ENCODE measurements at places on chromosomes 16 and 17.

DNA sequence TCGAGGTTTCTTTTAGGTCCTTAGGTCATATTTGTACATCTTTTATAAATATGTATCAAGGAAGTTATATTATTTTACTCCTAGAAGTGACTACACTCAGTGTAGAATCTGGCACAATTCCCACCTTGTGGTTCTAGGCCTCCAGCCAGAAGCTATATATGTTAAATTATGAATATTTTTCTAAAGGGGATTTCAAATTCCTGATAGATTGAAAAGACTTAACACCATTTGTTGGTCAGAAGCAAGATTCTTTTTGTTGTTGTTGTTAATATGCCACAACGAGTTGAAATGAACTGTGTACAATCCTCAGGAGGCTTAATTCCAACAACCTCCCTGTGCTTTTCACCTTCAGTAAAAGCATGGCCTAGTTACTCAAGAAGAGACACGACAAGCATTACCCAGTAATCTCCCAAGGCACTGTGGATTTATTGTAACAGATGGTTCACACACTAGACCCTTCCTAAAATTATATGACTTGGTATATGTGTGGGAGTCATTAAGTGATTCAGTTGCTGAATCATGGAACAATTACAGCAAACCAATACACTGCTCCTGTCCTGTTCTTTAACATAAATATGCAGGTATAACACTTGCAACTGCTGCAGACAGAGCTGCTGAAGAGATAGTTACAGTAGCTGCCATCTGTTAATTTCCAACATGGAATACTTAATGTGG, 964.4 kb upstream of the GOT2 start:
- no peak for DNase-seq

DNA sequence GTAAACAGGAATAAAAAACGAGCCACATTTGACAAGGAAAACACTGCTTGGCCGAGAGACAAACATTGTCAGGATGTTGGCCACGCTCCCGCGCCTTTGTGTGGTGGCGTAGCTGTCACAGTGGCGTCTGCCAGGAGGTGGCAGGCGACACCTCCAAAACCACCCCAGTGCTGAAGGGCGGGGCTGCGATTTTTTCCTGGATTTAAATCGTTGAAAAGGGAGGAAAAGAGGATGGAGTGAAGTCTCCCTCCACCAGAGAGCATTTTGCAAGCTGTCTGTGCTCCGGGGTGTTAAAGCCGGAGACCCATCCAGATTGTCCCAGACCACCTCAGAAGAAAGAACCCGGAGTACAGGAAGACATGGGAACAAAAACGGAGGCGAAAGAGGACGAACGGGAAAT, 12.7 kb downstream of the MRM3 start:
- peak; percentile 93 for DNase-seq

GRCh38 chr16:14105760-14106375, 34.7 kb downstream of the MRTFB start:
- no peak for DNase-seq

DNA sequence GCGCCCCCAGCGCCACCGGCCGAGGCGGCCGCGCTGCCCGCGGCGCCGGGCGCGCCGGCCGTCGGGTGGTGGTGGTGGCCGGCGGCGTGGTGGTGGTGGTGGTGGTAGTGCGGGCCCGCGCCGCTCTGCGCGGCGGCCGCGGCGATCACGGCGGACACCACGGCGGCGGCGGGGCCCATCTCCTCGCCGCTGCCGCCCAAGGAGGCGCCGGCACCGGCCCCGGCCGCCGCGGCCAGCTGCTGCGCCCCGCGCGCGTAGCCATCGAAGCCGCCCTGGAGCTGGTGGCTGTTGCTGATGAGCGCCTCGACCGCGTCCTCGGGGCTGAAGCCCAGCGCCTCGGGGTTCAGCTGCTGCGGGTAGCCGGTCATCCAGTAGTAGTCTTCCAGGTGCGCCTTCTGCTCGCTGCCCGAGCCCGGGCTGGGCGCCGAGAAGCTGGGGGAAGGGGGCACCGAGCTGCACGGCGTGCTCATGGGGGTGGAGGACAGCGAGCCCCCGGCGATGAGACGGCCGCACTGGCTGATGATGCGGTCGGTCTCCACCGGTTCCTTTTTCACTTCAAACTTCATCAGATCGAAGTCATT, 1.2 kb downstream of the MAF start:
- DNase-seq, result peak; percentile 31

GRCh38 chr17:44547625-44548267, 9.5 kb upstream of the FZD2 start:
- no peak for DNase-seq

GRCh38 chr17:31398381-31399311, 7.2 kb downstream of the RAB11FIP4 start:
- DNase-seq, result peak; percentile 7

DNA sequence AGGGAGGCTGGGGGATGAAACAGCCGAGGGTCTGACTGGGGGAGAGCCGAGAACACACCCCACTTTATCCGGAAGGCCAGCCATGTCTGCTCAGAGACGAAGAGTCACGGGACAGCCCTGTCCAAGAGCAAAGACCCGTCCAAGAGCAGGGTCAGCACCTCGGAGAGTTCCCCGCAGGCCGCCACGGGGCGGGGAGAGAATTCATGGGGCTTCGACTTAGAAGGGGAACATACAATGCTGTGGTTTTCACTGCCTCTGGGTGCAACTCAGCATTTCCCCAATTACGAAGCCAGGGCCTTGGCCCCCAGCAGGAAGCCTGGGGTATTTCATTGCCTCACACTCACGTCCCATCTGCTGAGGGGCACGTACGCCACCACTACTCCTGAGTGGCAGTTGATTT, 59.3 kb downstream of the JPH3 start:
- DNase-seq, result peak; percentile 87

- peak; percentile 49 for DNase-seq
These were observed 212.2 kb upstream of the FOXF1 start for GRCh38 chr16:86297866-86298757.

DNA sequence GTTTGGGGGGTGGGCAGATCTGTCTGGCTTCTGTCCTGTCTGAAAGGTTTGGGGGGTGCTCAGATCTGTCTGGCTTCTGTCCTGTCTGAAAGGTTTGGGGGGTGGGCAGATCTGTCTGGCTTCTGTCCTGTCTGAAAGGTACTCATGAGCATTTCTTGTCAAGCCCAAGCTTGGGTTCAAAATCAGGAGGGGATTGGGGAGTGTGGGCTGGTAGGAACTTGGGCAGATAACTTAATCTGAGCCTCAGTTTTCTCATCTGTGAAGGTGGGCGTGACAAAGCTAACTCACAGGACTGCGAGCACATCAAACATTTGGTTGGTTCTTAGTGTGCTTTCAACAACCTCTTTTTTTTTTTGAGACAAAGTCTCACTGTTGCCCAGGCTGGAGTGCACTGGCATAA, 35.2 kb downstream of the HAPSTR1 start:
- no peak for DNase-seq

GRCh38 chr16:75380870-75381269, 52.4 kb downstream of the CFDP1 start:
- no peak for DNase-seq

DNA sequence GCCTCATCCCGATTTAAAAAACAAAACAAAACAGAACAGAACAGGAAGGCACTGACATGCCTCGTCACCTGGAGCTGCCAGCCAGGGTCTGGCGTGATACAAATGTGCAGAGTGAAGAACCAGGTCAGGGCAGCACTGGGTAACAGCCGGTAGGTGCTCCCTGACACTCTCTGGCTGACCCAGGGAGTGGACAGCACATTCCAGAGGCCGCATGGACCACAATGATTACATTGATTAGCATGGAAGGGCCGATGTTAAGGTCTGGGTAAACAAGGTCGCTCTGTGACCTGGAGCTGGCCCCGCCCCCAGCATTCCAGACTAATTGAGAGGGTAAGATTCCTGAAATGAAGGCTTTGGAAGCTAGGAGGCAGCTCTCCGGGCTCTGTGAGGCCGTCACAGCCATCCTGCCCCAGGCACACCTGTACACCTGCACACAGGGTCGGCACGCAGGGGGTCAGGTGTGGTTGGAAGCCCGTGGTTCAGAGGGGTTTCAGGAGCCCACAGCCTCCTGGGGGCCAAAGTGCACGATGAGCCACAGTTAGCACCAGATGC, 21.4 kb downstream of the PIEZO1 start:
- DNase-seq, result no peak

- DNase-seq, result no peak
These were observed 9.2 kb downstream of the SUMO2 start for GRCh38 chr17:75173526-75173925.

GRCh38 chr17:72422204-72422504, 301.3 kb downstream of the SOX9 start:
- no peak for DNase-seq

DNA sequence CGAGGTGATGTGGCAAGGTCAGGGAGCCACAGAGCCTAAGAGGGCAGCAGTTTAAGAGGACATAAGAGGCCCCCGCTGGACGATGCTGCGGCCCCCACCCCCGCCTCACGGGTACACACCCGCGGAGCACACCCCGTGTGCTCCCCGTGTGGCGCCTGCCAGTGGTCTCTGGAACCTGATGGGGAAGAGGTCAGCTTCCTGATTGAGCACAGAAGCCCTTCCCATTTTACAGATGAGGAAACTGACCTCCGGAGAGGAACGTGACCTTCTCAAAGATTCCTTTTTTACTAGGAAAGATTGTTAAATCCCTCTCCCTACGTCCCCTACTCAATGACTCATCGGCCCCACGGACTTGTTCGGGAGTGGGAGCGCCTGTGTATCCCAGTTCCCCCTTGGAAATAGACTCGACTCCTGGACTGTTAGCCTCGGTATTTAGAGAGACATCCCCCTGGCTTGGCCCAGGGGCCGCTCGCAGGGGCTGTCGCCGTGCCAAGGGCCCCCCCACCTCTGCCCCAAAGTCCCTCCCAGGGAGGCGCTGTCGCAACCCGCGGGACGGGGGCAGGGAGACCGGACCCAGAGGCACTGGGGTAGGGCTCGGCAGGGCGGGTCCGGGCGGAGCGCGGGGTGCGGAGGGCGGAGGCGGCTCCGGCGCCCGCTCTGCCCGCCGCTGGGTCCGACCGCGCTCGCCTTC, at the start of gene ABCC3:
TSS of gene ABCC3 (plus strand) at position 658 of the 691 bp plus-strand sequence. CDS start 56 bp downstream, outside the sequence.
- DNase-seq, result peak; percentile 87

DNA sequence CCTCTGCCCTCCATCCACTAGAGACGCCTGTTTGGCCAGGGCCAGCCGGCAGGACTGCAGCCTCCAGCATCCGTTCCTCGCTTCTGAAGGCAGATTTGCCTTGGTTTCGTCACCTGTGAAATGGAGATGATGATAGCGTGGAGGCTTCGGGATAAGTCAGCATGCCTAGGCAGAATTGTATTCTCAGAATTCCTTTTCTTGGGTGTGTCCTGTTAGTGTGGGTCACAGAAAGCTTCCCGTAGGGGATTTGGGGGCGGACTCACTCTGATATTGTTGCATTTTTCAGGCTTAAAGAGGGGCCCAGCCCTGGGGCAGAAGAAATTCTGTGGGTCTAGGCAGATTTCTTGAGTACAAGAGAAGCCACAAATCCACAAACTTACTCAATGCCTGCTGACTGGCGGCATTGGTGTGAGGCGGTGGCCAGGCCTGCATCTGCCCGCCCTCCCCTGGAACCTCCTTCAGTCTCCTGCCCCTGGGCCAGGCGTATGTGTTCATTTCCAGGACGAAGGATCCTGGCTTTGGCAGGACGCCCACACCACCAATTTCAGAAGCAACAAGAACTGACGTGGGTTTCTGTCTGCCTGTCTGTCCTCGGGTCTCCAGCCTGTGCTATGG, 17.6 kb downstream of the CCDC42 start:
- no peak for DNase-seq

DNA sequence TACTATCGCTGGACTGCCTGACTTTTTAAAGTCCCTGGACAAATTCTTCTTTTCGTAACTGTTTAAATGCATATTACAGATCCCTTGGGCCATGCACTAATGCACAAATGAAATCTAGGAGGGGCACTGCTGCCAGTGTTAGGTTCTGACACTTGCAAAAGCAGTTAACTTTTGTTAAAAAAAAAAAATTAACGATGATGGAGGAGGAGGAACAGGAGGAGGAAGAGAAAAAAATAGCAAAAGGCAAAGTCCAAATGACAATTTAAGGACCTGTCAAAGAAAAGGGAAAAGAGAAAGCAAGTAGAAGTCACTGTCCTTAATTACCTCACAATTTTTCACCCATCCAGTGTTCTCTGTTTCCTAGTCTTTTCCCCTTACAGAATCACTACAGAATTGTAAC, 97.8 kb upstream of the CORO6 start:
- no peak for DNase-seq

DNA sequence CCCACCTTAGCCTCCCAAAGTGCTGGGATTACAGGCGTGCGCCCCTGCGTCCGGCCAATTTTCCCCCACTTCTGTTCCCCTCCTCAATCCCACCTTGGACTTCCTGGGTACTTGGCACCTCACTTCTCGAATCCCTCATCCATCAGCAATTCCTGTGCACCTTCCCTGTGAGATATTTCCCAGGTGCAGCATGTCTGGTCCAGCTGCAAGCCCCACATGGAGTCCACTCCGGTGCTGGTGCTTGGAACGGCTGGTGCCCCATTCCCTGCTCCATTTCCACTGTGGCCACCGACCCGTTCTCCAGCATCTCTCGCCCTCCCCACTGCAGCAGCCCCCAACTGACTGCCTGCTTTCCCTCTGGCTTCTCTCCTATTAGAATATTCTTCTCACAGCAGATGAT, 35.3 kb downstream of the NOL11 start:
- DNase-seq, result no peak

GRCh38 chr16:89210165-89210903, 7.2 kb upstream of the ZNF778 start:
- DNase-seq, result no peak

DNA sequence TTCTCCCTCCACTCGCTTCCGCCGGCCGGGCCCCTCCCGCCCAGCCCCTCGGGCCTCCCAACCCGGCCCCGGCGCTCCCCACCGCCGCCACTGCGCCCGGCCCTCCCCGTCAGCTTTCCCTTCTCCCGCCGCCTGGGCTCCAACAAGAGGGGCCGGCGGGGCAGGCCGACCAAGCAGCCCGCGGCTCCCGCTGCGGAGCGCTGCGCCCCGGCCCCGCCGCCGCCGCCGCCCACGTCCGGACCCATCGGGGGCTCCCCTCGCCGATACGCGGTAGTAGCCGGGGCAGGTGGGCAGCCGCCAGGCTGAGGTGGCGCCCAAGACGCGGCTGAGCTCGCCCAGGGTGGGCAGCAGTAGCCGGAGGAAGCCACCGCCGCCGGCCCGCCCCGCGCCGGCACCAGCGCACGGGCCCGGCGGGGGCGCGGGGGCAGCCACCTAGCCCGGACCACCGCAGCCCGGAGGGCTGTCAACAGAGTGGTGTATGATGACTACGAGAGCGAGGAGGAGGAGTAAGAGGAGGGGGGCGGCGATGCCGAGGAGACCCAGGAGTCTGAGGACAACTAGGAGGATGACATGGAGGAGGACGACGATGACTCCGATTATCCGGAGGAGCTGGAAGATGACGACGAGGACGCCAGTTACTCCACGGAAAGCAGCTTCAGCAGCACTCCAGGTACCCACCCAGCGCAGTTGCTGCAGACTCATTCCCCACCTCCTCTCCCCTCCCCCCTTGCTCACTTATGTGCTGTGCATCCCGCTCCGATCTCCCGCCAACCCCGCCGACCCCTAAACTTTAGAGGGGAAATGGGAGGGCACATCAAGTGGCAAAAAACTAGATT, 498 bp downstream of the LRRC37B start:
- peak; percentile 55 for DNase-seq

DNA sequence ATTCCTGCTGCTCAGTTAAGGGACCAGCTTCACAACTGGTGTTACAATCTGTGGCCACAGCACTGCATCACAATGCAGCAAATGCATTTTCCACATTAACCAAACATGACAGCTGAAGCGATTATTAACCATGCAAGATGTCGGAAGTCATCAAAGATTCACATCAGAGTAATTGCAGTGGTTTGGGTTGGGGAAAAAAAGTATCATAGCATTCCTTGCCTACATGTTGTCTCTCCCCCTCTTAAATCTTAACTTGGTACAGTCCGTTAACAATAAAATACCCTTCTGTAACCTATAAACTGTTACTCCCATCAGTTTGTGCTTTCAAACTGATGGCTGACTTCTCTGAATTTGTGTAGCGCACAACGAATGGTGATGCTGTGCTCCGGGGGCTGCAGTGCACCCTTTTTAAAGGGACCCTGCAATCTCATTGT, 51.6 kb downstream of the NUP93 start:
- DNase-seq, result no peak

All from AG20443 (cell line).